ENCODE measurements at places on chromosomes 13 and 19.

- no peak for DNase-seq
These were observed 23.0 kb downstream of the HS6ST3 start for GRCh38 chr13:96112936-96113335.

DNA sequence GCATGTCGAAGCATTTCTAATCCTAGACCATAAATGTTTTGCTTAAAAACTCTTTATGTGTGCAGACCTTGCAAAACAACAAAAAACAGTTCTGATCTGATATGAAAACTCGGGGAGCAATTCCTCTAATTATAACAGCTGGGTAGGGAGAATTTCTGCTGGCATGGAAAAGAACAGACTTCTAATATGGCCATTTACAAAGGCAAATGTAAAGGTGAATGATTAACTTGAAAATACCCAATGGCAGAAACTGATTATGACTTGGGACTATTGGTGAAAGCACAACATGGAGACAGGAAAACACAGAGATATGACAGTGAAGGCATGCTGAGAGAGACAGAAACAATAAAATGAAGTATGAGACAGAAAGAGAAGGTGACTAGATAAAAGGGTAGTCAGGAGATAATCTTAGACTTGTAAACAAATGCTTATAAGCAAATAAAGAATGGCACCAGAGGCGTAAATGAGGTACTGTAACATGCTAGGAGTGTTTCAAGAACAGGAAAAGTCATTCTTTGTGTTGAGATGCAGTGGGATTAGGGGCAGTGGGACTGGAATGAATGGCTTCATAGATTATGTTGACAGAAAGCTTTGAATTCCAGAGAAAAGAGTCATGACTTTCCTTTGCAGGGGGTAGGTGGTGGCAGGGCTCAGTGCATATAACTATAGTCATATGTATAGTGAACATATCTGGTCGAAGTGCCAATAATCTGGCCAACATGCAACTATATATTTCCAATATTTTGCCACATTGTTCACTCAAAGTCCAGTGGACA lies 393.0 kb downstream of the ITGBL1 start:
- no peak for DNase-seq

DNA sequence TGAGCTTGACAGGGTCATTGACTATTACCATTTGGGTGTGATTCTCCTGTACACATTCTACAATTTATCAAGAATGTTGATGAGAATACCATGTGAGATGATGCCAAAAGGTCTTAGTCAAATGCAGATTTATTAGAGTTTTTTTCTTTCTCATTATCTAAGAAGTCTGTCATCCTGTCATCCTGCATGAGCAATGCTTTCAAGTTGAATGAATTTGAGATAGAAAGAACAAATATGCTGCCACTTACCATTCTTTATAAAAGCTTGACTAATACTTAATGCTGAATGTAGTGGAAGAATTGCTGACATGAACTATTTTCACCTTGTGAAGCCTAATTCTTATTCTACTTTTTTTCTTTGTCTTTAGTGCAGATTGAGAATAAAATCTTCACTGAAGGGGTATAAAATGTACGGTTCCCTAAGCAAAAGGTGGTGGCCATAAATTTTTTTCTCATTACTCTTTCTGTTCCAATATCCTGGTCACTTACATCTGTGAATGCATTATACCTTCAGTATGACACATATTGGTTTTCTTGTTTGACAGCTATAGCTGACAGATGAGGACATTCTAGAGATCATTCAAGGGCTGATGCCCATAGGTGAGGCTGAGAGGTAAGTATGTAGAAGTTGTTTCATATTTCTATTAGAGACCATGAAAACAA lies 1434.7 kb downstream of the SLITRK1 start:
- no peak for DNase-seq

DNA sequence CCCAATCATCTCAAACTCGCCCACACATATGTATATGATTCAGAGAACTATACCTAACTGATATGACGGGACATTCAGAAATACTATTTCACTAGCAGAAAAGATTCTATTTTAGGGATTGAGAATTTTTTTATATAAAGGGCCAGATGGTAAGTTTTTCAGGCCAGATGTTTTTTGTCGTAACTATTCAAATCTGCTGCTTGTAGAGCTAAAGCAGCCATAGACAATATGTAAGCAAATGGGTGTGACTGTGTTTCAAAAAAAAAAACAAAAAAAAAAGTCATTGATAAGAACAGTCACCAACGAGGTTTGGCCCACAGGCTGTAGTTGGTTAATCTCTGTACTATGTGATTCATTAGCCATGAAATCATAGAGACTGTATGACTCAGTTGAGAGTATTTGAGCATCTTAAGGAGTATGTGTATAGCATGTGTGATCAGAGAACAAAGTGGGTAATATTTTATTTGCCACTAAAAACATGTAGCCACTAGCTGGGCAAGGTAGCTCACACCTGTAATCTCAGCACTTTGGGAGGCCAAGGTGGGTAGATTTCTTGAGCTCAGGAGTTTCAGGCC lies 2724.7 kb downstream of the PCDH9 start:
- no peak for DNase-seq

- no peak for DNase-seq
These were observed 49.4 kb downstream of the ZNF91 start for GRCh38 chr19:23345838-23346237.
